ENCODE measurements at places on chromosomes 3 and 15. TPM values are rescaled to one million over a fixed set of nuclear protein-coding genes. Genes with fewer than 3 reads are reported as not detected.

DNA sequence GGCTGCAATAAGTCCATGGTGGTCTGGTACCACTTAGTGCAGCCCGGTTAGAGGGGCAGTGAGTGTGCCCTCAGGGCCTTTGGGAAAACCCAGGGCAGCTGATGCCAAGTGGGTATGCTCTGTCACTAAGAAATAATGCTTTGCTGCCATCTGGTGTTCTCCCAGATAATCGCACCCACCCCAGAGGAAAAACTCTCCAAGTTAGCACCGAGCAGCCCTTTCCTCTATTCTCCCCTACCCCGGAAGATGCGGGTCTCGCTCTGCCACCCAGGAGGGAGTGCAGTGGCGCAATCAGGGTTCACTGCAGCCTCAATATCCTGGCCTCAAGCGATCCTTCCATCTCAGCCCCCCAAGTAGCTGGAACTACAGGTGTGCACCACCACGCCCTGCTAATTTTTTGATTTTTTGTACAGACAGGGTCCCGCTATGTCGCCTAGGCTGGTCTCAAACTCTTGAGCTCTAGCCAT lies 21.3 kb upstream of the DAPK2 start:
- H3K27me3 ChIP-seq, result no peaks in the 10 kb centered on the region
- peak; percentile 84 for DNase-seq
- no peak overlapping the region for H3K27ac ChIP-seq
- H3K4me1 ChIP-seq, result peaks cover 35% of the 10 kb centered on the region
- H3K4me3 ChIP-seq, result no peak overlapping the region
- no peaks in the 10 kb centered on the region for H3K36me3 ChIP-seq

GRCh38 chr15:40873694-40874561 lies at the start of gene RHOV:
Gene RHOV, minus strand, starts transcription at chr15:40874234. Its CDS starts 95 bp downstream, at chr15:40874139.
- H3K4me1 ChIP-seq, result peaks cover 9% of the 10 kb centered on the region
- peak; percentile 63 for DNase-seq
- H3K4me3 ChIP-seq, result peak within 1 kb of the TSS; percentile 62
- H3K36me3 ChIP-seq, result no peaks in the 10 kb centered on the region
- no peaks in the 10 kb centered on the region for H3K27me3 ChIP-seq
- H3K27ac ChIP-seq, result no peak within 1 kb of the TSS

DNA sequence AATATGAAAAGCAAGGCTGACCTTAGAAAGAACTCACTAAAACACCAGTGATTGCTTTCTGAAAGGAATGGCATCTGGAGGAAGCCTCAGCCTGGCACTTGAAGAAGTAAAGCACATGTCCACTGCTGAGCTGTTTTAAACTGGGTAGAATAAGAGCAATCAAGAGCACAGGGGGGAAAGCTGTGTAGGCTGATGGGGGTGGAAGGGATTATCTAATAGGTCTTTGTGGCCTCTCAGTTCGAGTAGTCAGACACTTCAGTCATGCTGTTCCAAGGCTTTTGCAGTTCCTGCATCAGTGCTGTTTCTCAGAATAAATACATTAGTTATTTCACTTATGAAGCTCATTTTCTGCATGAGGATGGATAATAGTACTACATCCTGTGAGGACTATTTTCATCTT lies 22.6 kb downstream of the CCDC191 start:
- H3K36me3 ChIP-seq, result no peaks in the 10 kb centered on the region
- no peak for DNase-seq
- H3K27me3 ChIP-seq, result no peaks in the 10 kb centered on the region
- H3K4me3 ChIP-seq, result no peak overlapping the region
- H3K27ac ChIP-seq, result no peak overlapping the region
- no peaks in the 10 kb centered on the region for H3K4me1 ChIP-seq

Gene PRR23E
- total RNA-seq, result not detected

Gene ROBO1
- 43.0 TPM for total RNA-seq

DNA sequence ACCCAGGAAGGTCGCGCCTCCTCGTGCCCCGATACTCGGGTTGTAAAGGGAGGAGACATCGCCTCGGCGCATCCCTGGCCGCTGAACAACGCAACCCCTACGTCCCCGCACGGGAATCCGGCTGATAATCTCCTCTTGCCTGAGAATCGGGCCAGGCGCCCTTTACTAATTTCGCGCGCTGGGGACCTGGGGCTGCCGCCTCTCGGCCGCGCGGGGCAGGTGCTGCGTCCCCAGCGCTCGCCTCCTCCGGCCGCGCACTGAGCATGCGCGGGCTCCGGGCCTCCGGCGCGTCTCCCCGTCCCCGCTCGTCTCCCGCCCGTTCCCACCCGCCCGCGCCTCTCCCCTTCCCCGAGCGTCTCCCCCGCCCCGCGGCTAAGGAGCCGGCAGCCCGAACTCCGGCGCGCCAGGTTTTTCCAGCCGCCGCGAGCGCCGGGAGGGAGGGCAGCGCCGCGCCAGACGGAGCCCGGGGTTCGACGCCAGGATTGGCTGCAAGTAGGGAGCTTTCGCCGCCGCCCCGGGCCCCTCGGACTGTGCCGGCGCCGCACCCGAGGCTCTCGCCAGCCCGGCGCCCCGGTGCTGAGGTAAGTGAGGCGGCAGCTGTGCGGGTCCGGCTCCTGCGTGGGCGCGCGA lies at the start of gene CNTN4:
TSS of gene CNTN4 (plus strand) at position 469 of the 630 bp plus-strand sequence.
- no peak within 1 kb of the TSS for H3K4me3 ChIP-seq
- no peak within 1 kb of the TSS for H3K27ac ChIP-seq
- DNase-seq, result peak; percentile 59
- H3K4me1 ChIP-seq, result no peaks in the 10 kb centered on the region
- peaks cover 24% of the 10 kb centered on the region for H3K27me3 ChIP-seq
